ENCODE measurements at places on chromosomes 2 and 18.

- no peak for DNase-seq
These were observed 56.0 kb downstream of the METTL4 start for GRCh38 chr18:2515171-2515787.

- DNase-seq, result no peak
These were observed 1.1 kb upstream of the SATB2 start for GRCh38 chr2:199458806-199459285.

DNA sequence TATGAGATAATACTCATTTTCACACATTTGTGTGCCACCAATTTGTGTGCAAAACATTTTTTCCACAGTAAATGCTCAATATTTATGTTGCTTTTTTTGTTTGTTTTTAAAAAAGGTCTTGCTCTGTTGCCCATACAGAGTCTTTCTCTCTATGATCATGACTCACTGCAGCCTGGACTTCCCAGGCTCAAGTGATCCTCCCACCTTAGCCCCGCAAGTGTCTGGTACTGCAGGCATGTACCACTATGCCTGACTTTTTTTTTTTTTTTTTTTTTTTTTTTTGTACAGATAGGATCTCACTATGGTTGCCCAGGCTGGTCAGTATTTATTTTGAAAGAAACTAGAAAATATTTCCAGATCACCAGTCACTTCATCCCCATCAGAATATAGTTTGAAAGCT lies 297.8 kb upstream of the GYPC start:
- DNase-seq, result no peak

DNA sequence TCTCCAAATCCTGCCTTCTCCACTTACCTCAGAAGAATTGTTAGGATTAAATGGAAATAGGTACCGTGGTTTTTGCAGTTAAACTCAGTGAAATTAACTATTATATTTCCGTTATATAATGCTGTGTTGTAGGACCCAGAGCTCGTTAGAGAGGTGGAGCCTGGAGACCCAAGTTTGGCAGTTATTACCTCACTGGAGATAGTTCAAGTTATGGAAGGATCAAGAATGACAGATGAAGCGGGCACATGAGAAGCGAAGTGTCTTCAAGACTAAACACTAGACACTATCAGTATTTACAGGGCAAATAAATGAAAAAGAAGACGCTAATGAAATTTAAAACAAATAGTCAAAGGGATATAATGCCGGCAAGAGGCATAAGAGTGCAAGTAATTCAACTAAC lies 866 bp downstream of the CWC22 start:
- no peak for DNase-seq

- no peak for DNase-seq
These were observed 1344.4 kb upstream of the CELF4 start for GRCh38 chr18:38909972-38910371.

Data from activated CD8-positive, alpha-beta memory T cell treated with anti-CD3 and anti-CD28 coated beads for 1 hour (primary cell).